Left lung (tissue), 14 donors: ENCODE measurements at places on chromosomes 12 and 14. TPM values are rescaled to one million over a fixed set of nuclear protein-coding genes. Genes with fewer than 3 reads are reported as not detected.

DNA sequence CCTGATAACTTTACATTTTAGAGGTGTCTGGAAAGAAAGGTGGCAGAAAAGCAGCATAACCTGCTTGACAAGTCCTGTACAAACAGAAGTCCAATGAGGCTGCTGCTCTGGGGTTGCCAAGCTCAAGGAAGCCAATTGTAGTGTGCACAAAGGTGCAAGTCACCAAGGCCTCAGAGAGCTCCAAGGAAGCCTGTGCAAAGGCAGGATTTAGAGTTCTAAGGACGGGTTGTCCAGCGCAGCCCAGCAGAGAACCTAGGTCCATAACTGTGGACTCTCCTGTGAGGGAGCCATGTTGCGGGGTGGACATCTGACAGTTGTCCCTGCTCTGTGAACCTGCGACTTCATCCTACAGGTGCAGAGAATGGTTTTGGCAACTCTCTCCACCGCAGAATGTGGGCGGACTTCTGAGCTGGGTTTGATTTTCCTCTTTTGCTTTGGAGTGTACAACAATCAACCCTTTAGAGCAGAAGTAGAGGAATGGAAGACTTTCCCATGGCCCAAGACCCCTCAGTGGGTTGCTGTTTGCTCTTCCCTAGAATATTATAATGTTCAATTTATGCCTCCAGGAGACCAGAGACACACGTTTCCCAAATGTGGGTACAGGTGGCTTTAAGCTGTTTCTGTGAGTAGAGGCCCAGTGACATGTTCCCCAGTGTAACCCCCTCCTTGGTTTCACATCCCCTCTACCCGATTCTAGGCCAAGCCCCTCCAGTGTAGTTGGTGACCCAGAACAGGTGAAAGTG is 81.0 kb downstream of the ETV6 start:
- no peaks in the 10 kb centered on the region for H3K27me3 ChIP-seq
- no peak for DNase-seq
- H3K36me3 ChIP-seq: no peaks in the 10 kb centered on the region
- H3K27ac ChIP-seq: peak overlapping the region; percentile 54

- no peaks in the 10 kb centered on the region for H3K27me3 ChIP-seq
- DNase-seq: no peak
- no peaks in the 10 kb centered on the region for H3K36me3 ChIP-seq
- H3K4me3 ChIP-seq: no peak overlapping the region
- H3K4me1 ChIP-seq: peaks cover 6% of the 10 kb centered on the region
Observed at GRCh38 chr12:1277905-1278304, 286.9 kb downstream of the ERC1 start.

DNA sequence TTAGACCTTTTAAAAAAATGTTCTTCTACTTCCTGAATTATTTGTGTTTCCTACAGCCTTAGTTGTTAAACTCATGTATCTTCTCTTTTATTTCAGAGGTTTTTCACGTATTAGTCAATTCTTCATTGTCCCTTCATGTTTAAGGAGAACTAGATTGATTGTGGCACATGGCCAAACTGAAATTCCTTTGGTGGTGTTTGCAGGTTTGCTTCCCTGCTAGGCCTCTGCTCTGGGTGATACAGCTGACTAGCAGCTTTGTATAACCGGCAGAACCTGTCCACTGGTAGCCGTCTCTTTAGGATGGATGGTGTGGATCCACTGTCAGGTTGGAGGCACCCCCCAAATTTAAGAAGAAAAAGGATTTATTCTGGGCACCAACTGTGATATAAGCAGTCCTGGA is 262.1 kb downstream of the FBXL14 start:
- H3K27ac ChIP-seq: no peak overlapping the region
- peaks cover 12% of the 10 kb centered on the region for H3K4me1 ChIP-seq
- no peak overlapping the region for H3K4me3 ChIP-seq
- no peak for DNase-seq

GRCh38 chr12:1453810-1454209 is 140.6 kb downstream of the FBXL14 start:
- H3K36me3 ChIP-seq: no peaks in the 10 kb centered on the region
- DNase-seq: no peak
- H3K4me1 ChIP-seq: no peaks in the 10 kb centered on the region
- no peaks in the 10 kb centered on the region for H3K27me3 ChIP-seq
- H3K4me3 ChIP-seq: no peak overlapping the region

DNA sequence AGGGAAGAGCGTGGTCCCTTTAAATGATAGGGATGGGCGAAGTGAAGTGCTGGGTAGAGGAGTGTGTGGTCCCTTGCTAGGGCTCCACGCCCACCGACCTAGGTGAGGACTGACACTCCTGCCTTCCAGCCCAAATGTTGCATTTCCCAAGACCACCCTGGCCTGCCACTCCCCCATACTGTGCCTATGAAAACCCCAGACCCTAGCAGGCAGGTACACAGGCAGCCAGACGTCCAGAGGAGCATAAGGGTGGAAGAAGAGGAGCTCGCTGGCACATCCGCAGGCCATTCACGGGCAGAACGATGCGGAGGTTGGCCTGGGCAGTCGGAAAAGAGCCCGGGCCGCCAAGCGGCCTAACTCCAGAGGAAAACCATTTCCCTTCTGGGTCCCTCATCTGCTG is 817 bp upstream of the IPO8 start:
- DNase-seq: no peak
- H3K27me3 ChIP-seq: no peaks in the 10 kb centered on the region
- H3K27ac ChIP-seq: no peak overlapping the region
- H3K4me1 ChIP-seq: peaks cover 34% of the 10 kb centered on the region
- H3K36me3 ChIP-seq: no peaks in the 10 kb centered on the region

DNA sequence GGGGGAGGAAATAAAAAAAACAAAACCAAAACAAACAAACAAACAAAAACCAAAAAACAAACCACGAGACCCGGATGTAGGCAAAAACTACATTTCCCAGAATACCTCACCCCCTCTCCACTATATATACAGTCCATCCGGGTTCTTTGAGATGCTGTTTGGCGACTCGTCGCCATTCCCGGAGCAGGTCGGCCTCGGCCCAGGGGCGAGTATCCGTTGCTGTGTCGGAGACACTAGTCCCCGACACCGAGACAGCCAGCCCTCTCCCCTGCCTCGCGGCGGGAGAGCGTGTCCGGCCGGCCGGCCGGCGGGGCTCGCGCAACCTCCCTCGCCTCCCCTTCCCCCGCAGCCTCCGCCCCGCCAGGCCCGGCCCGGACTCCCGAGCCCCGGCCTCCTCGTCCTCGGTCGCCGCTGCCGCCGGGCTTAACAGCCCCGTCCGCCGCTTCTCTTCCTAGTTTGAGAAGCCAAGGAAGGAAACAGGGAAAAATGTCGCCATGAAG is at the start of gene RNF10:
RNF10 (plus strand) TSS at position 154 of the 500 bp plus-strand sequence. CDS start 456 bp downstream, outside the sequence.
- H3K27ac ChIP-seq: peak within 1 kb of the TSS; percentile 91
- peak within 1 kb of the TSS; percentile 99 for H3K4me3 ChIP-seq
- H3K36me3 ChIP-seq: no peaks in the 10 kb centered on the region

DNA sequence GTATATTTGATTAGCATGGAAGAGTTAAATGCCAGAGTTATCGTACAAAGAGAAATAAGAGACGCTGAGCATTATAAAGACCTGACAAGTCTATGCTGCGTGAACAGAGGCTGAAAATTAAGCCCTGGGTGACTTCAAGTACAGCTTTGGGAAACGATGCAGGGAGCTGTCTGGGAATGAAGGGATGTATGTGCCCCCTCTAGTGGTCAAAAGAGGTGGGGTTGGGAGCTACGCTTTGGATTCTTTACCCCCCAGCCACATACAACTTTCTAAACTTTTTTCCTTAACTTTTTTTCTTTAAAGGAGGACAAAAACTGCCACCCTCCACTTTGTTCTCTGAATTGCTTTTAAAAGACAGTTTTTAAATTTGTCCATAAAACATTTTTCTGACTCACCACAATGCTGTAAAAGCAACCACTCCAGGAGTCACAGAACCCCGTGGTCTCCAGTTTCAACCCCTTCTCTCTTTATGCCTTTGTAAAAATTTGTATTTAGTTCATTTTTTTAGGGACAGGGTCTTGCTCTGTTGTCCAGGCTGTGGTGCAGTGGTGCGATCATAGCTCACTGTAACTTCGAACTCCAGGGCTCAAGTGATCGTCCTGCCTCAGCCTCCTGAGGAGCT is 59.4 kb downstream of the ZNF664 start:
- H3K4me3 ChIP-seq: no peak overlapping the region
- no peaks in the 10 kb centered on the region for H3K27me3 ChIP-seq
- no peaks in the 10 kb centered on the region for H3K36me3 ChIP-seq
- H3K4me1 ChIP-seq: peaks cover 5% of the 10 kb centered on the region
- DNase-seq: peak; percentile 70

- no peak for DNase-seq
- no peak overlapping the region for H3K4me3 ChIP-seq
- no peak overlapping the region for H3K27ac ChIP-seq
- no peaks in the 10 kb centered on the region for H3K27me3 ChIP-seq
Observed at GRCh38 chr14:76968621-76969063, 59.9 kb downstream of the IRF2BPL start.

DNA sequence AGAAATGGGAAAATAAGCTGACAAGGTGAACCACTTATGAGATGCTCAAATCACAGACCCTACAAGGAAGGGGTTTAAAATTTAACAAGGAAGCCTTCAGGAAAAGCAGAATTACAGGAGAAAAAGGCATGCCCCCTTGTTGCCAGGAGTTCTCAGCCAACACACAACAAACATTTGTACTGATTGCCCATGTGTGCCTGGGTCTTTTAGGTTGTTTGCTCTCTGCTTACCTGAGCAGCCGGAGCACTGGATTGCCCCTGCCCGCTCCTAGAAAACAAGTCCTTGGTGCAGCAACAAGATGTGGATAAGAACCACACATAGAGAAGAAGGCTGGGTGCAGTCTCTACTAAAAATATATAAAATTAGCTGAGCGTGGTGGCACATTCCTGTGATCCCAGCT is 3.4 kb downstream of the DRAM1 start:
- H3K27me3 ChIP-seq: no peaks in the 10 kb centered on the region
- H3K4me1 ChIP-seq: peaks cover 80% of the 10 kb centered on the region
- DNase-seq: no peak
- no peak overlapping the region for H3K4me3 ChIP-seq
- no peaks in the 10 kb centered on the region for H3K36me3 ChIP-seq

GRCh38 chr12:38919191-38919590 is 13.8 kb upstream of the CPNE8 start:
- no peak overlapping the region for H3K27ac ChIP-seq
- DNase-seq: no peak
- no peak overlapping the region for H3K4me3 ChIP-seq
- no peaks in the 10 kb centered on the region for H3K4me1 ChIP-seq
- H3K27me3 ChIP-seq: no peaks in the 10 kb centered on the region
- no peaks in the 10 kb centered on the region for H3K36me3 ChIP-seq

AMN gene
- total RNA-seq: 23.2 TPM

OR6C4 gene
- total RNA-seq: not detected

DEGS2 gene
- 2.0 TPM for total RNA-seq

CD163 gene
- 235 TPM for total RNA-seq

KLRD1 gene
- total RNA-seq: 9.0 TPM

LRRC10 gene
- not detected for total RNA-seq

TSPAN11 gene
- 16.6 TPM for total RNA-seq
